ENCODE measurements at places on chromosomes 5 and 9.

DNA sequence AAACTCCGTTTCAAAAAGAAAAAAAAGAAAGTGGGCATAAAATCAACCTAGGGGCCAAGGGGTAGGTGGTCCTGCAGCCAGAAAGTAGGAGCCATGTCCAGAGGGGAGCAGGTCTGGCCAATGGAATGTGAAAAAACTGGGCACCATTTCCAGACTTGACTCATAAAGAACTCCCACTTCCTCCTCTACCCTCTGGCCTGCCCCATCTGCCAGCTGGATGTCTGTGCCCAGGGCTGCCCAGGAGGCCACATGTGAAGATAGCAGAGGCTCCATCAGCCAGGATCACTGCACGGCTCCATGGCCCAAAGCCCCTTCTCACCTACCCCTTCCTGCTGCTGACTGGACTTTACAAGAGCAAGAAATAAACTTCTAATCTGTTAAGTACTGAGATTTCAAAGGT is 42.1 kb upstream of the EEIG1 start:
- DNase-seq = peak; percentile 30

- no peak for DNase-seq
Observed at GRCh38 chr5:175438234-175438857, 5.6 kb downstream of the DRD1 start.

- no peak for DNase-seq
Observed at GRCh38 chr5:158565017-158565789, 534.5 kb downstream of the EBF1 start.

GRCh38 chr9:120438836-120439546 is 141.0 kb downstream of the CDK5RAP2 start:
- DNase-seq = peak; percentile 11

DNA sequence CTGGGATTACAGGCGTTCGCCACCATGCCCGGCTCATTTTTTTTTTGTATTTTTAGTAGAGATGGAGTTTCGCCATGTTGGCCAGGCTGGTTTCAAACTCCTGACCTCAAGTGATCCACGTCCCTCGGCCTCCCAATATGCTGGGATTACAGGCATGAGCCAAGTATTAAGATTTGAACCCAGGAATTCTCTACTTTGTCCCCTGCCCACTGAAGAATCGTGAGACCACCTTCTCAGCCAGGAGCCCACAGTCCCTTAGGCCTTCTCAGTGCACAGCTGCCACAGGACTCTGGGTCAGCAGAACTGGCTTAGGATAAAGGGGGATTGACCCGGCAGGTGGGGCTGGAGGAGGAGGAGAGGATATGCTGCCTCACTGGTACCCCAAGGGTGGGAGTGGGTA is 13.4 kb downstream of the OLFML2A start:
- DNase-seq = no peak

DNA sequence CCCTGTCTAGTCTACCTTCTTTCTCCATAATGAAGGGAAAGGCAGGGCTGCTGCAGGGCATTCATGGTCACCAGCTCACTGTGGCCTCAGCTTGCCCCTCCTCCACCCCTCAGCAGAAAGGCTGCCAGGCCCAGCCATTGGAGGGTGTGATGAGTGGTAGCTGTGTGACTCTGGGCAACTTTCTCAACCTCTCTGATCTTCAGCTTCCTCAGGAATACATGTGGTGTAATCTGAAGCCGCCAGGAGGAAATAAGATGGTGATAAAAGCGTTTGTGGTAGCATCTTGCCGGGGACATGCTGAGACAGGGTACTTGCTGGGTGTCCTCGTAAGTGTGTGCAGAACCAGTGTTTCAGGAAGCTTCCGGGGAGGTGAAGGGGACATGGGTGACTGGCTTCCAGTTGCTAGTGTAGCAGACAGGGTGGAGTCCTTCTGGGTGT is 9.8 kb downstream of the CXCL14 start:
- DNase-seq = no peak

DNA sequence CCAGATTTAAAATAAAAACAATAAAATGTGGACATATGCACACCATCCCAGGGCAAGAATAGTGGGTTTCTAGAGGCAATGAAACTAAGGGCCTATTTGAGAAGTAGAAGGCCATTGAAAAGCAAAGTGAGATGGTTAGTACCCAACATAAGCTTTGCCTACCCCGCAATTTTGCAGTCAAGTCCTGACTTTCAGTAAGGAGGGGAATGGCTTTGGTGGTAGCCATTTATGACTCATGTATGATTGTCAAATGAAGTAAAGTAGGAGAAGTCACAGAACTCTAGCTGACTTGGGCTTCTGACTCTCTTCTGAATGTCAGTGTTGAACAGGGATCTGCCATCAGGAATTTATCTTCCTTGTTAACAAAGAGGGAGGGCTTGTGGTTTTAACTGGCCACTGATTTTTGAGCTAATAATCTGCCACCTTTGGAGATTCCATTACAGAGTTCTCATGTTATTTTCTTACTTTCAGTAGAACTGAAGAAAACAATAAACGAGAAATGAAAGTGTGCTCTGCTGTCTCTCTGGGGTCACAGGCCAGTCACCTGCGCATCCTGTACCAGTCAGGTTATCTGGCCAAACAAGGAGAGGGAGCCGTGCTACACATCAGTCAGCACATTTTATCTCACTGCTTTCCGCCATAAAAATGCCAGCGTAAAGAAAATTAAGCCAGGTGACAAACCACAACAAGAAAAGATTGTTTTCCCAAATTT is 14.3 kb upstream of the SNCAIP start:
- DNase-seq = peak; percentile 90

DNA sequence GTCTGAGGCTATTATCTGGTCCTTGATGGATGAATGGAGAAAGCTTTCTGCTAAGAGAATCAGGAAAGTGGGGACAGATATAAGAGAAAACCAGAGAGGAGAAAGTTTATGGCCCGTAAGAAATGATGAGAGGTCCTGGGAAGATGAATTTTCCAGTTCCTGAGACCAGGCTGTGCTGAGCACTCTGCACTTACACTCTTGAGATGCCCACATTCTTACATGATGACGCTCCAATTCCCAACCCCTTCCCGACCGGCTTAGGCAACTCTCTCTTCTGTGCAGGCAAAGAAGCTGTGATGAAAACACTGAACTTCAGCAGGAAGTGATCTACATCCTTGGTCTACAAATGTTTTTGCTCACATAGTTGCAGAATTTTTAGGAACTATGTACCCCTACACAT is 417.0 kb downstream of the ARHGEF28 start:
- DNase-seq = no peak

GRCh38 chr5:172931001-172931536 is 28.2 kb upstream of the RPL26L1 start:
- DNase-seq = no peak

DNA sequence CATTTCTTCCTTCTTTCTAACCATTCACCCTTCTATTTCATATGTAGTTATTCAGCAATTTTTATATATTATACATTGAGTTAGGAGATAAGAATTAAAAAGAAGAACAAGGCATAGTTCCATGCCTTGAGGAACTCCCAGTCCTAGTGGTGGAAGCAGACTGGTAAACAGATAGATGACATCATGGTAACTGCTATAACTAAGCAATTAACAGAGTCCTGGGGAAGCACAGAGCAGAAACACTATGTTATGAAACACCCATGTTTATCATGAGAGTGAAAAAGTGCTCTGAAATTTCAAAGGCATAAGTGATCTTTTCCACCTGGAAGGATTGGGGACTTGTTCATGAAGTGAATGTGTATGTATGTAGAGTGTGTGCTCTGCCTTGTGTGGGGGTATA is 14.6 kb downstream of the PAPPA start:
- DNase-seq = no peak

- no peak for DNase-seq
Observed at GRCh38 chr5:132228241-132229035, 785 bp upstream of the P4HA2 start.

GRCh38 chr5:113451797-113452196 is 17.0 kb upstream of the TSSK1B start:
- peak; percentile 36 for DNase-seq

DNA sequence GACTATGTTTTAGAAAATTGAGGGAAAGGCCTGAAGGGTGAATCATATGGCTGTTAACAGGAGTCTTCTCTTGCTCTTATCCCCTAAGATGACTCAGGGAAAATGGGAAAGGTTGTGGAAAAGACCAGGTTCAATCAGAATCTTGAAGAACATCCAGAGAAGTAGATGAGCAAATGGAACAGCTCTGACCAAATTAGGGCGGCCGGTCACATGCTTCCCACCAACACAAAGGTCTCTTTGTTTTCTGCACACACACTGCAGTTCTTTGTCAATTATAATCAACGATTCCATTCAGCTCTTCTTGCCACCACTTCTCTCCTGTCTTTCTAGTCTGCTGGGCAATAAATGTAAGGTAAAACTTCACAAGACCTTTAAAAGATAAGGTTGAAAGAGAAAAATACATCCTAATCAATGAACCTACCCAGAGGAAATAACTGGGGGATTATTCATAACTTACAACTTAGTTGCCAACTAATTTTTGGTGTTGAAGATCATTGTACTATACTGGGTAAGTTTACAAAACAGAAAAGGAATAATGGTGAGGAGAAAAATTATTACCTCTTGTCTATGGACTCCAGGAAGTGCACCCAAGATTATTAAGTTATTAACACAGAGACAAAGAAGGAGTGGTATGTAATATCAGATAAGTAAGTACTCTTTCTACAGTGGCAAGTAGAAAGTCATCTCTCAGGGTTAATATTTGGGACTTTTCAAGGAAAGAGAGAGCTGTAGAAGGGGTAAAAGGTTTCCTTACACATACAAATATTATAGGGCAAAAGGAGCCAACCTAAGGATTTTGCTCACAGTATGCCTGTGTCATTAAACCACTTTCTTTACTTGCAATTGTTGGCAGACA is 441.9 kb upstream of the PIK3R1 start:
- no peak for DNase-seq

DNA sequence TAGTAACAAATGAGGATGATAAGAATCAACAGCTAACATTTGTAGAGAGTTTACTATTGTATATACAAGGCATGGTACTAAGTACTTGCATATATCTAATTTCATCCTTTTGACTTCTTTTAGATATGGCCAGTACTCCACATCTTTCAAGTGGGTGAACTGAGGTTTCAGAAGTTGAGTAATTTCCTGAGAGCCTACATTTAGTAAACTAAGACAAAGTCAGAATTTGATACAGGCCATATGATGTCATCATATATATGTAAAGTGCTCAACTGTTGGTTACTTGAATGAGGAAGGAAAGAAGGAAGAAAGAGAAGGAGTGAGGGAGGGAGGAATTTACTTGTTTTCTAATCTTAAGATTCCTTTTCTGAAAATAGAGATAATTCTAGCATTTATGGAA is 52.8 kb downstream of the GRIA1 start:
- no peak for DNase-seq

- DNase-seq = no peak
Observed at GRCh38 chr5:160129841-160130240, 10.6 kb upstream of the PWWP2A start.

DNA sequence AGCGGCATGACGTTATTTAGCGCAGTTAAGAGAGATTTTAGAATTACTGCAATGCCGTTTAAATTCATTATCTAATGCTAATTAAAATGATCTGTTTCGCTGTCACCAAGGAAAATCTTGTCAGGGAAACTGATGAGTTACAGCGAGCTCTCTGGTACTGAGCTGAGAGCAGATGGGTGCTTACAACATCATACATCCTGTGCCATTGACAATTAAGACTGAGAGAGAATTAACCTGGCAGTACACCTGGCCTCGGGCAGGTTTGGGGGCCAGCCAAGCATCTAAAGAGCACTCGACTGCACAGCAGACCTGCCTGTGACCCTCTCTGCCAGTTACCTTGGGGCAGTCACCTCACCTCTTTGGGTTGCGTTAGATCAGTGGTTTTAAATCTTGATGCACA is 55.0 kb downstream of the PUM3 start:
- DNase-seq = no peak

DNA sequence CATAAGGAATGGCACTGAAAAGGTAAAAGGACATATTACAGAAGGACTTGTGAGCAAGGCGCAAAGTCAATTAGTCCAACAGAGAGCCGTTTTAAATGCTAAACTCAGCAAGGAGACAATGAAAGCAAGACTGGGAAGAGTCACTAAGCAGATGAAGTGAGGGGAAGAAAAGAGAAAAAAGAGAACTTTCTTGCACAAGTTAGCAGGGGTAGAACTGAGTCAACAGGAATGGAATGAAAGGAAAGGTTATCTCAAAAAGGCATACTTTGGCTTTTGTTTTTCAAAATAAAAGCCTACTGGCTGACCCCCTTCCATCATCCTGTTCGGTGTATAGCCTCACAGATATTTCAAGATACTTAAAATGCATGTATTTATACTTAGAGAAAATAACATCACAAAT is 75.0 kb downstream of the NR6A1 start:
- no peak for DNase-seq

DNA sequence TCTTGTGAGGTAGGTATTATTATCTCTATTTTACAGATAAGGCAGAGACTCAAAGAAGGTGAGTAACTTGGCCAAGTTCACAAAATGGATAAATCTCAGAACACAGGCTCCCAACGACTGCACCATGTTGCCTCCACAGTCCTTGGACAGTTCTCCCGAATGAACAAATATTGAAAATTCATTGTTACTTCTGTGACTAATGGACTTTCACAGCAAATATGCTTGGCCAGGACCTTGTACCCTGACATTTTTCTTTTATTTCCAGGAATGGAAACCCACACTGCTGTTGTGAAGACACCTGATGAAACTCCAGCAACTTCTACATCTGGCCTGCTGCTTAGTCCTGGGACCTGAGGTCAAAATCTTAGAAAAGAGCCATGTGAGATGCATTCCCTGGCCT is 2.5 kb upstream of the CYSTM1 start:
- no peak for DNase-seq

DNA sequence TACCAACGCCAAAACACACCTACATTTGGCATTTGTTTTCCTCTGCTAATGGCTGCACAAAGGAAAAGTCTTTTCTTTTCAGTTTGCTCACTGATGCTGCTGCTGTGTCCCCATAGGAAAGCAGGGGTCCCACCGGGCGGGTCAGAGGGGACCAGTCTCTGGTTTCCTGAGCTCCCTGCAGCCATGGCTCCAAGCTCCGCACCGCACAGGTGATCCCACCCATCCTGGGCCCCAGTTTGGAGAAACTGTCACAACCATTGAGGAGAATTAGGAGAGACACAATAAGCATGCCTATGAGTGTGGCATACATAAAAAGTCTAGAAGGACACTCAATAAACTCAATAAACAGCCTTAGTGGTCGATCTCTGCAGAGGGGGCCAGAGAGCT is 19.9 kb downstream of the MED10 start:
- DNase-seq = no peak

- peak; percentile 19 for DNase-seq
Observed at GRCh38 chr9:14652729-14653377, 40.4 kb downstream of the ZDHHC21 start.

- DNase-seq = no peak
Observed at GRCh38 chr5:5062525-5063302, 77.4 kb upstream of the ADAMTS16 start.

GRCh38 chr5:56434986-56435385 is 201.9 kb upstream of the ANKRD55 start:
- DNase-seq = no peak

DNA sequence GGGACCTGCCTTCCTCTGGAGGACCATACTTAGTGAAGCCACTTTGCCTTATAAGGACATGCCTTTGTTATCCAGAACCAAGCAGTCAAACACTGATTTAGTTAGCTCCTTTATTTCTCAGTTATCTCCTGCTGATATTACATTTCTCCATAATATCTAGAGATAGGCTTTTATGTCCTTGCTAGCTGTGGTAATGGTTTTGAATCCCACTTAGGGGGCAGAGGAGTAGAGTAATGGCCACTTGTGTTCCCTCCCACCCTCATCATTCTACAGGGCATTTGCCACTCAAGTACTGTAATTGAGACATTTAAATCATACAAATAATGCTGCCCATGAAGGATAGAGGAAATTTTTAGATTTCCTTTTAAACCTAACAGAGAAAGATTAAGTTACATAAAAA is 80.9 kb downstream of the DOCK8 start:
- DNase-seq = no peak
